ENCODE measurements at places on chromosomes 3 and 15.

DNA sequence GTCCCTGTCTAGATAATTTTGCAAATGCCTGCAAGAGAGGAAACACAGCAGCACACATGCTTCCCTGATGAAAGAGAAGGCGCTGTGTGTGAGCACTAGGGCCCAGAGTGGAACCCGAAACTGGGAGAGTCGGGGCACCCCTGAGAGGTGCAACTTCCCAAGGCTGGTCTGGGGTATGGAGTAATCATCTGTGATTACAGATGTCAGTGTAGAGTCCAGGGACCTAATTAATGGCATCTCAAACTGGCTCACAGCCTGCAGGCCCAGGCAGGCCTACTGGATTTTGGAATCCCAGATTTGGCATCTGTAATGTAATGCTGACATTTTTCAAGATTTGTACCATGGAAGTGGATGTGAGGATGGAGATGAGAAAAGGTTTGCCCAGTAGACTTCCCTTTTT, 29.4 kb downstream of the PGPEP1L start:
- no peak for DNase-seq

DNA sequence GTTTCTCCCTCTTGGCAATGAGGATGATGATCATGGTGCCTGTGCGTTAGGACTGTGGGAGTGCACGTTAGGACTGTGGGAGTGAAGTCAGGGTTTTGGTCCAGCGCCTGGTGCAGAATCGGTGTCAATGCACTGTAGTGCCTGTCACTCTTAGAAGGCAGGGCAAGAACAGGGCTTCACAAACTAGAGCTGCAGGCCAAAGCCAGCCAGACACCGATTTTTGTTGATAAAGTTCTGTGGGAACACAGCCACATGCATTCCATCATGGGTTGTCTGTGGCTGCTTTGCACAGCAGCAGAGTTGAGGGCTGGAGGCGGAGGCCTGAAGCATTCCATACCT, 32.6 kb upstream of the NR2C2 start:
- no peak for DNase-seq

DNA sequence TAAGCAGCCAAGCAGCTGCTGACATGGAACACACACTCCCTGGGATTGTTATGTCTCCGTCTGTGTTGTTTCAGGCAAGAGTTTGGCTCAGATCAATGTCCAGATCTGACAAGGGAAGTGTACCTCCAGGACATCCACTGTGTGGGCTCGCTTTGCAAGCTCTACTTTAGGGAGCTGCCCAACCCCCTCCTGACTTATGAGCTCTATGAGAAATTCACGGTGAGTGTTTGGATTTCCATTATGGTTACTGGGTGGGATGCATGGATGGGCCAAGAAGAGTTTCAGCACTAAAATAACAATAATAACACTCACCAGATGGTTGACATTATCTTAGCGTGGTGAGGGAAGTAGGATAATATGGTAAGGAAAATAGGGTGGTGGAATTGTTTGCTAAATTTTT, 74.1 kb downstream of the ARHGAP31 start:
- DNase-seq: no peak

- no peak for DNase-seq
Measured at GRCh38 chr15:42403389-42403788, 44.1 kb downstream of the CAPN3 start.

GRCh38 chr15:60074181-60074885, 70.2 kb downstream of the FOXB1 start:
- DNase-seq: no peak

DNA sequence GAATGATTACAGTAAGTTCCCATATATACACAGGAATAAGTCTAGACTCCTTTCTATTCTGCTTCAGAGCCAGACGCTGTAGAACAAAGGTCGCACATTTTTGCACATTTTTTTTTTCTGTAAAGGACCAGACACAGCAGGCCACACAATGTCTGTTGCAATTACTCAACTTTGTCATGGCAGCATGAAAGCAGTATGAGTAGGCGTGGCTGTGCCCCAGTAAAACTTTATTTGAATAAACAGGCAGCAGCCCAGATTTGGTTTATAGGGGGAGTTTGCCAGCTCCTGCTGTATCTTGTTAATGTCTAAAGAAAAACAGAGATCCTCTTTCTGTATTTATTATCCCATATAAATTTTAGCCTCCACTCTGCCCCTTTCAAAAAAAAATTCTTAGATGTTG, 708.3 kb downstream of the FHIT start:
- no peak for DNase-seq
